Tongue (tissue), 3 donors: ENCODE measurements at places on chromosomes 16 and 17. TPM values are rescaled to one million over a fixed set of nuclear protein-coding genes. Genes with fewer than 3 reads are reported as not detected.
A peak's percentile ranks its signal among the peaks of the same experiment; 100 is the strongest.

Gene ITGA2B
- 3.8 TPM for total RNA-seq

GRCh38 chr17:17356149-17356930 is 53.2 kb downstream of the NT5M start:
- peak; percentile 93 for DNase-seq

DNA sequence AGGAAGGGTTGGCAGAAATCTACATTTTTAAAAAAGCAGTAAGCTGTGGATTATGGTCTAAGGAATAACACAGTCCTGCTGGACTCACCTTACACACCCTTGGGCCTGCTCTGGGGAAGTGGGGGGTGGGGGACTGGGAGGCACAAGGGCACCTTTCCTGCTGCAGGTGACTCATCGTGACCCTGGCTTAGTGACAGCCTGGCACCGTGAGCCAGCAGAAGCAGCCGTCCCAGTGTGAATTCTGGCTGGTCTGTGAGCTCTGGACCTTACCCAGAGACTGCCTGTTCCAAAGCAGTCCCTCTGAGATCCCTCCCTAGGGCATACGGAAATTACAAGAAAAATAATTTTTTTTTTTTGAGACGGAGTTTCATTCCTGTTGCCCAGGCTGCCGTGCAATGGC is 4.2 kb upstream of the CRK start:
- no peak for DNase-seq

GRCh38 chr16:84303516-84303915 is 8.8 kb downstream of the WFDC1 start:
- no peak for DNase-seq

Gene KRT24
- 0.31 TPM for total RNA-seq

Gene ASB16
- total RNA-seq: 18.0 TPM

Gene RAB37
- total RNA-seq: 1.9 TPM
